AG09309 (cell line): ENCODE measurements at places on chromosomes 13 and 19.

- DNase-seq, result no peak
Measured at GRCh38 chr19:19554074-19555023, 16.3 kb downstream of the CILP2 start.

DNA sequence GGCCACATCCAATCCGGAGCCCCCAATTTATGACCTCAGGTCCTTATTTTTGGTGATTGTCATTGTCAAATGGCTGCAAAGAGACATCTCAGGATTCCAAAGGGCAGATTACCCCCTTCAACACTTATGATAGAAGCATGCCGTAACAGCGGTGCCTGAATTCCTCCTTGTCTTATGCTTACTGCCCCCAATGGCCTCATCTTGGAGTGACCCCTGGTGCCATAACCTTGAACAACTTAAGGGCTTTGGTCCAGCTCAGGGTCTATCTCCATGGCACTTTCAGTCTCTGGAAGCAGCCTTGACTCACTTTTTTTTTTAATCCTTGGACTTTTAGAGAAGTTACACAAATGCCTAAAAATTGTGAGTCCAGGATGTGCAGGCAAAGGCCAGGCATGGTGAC, 171.6 kb upstream of the ZNF507 start:
- no peak for DNase-seq

DNA sequence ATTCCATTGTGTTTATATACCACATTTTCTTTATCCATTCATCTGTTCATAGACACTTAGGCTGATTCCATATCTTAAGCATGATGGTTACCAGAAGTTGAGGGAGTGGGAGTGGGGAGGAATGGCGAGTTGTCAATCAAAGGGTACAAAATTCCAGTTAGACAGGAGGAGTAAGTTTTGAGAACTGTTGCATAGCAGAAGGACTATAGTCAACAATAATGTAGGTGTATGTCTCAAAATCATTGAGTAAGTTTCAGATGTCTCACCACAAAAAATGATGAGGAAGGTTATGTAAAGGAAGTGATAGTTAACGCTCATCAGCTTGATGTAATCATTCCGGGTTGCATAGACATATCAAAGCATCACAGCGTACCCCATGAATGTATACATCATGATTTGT, 4.6 kb upstream of the UBL3 start:
- DNase-seq, result no peak

DNA sequence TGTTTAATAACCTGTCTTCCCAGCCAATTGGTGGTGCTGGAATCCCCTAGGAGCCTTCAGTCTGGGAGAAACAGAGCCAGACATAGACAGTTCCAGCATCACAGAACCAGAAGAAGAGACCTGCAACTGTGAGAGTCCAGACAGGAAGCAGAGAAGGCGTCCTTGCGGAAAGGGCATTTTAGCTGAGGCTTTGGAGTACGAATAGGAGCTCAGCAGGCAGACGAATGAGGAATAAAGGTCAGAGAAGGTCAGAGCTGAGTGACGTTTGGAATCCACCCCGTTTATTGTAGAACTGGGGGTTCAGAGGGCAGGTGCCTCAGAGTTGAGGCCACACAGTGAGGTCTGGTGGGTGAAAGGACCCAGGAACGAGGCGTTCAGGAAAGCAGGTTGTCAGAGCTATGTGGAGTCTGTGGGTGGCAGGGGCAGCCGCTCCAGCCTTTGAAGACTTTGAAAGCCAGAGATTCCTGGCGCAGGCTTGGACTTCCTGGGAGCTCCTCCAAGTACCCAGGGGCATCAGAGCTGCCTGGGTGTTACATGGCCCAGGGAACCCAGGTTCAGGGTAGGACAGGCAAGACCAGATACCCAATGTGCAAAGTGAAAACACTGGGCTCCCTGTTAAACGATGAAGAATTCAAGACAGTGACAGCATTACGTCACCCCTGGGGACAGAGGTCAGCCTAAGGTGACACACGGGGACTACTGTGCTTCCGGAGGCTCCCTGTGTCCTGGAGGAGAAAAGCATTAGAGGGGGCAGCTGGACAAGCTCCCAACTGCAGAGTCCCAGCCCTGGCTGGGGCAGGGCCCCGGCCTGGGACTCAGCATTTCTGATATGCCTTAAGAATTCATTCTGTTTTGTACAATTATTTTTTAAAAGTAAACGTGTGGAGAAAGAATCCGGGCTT, 5.5 kb downstream of the ARRDC2 start:
- no peak for DNase-seq

DNA sequence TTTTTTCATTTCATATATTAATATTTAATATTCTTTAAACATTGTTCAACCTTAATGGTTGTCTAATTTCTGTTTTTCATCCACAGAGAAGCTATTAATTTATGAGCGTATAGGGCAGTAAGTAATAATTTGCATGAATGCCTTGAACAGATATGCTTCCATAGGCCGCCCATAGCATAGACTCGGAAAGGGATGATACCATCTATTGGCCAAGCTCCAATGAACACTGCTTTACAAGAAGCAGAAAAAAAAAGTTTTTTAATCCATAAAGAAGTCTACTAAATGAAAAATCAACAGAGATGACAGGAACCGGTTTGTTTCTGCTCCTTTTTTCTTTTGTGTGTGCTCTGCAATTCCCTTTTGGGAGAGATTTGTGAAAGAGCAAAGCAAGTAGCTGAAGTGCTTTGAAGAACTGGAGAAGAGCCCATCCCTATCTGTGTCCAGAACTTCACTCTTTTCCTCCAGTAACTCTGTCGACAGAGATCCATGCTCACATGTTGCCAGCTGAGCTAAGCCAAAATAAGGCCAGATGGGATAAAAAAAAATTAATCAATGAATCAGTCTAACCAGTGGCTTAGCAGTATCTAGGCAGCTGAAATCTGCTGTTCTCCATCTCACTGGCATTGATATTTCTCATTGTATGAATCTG, 215.9 kb upstream of the SOX21 start:
- DNase-seq, result no peak

- no peak for DNase-seq
Measured at GRCh38 chr19:51807111-51807701, 12.2 kb downstream of the FPR3 start.

- no peak for DNase-seq
Measured at GRCh38 chr19:51120160-51120559, 4.5 kb upstream of the SIGLEC9 start.

DNA sequence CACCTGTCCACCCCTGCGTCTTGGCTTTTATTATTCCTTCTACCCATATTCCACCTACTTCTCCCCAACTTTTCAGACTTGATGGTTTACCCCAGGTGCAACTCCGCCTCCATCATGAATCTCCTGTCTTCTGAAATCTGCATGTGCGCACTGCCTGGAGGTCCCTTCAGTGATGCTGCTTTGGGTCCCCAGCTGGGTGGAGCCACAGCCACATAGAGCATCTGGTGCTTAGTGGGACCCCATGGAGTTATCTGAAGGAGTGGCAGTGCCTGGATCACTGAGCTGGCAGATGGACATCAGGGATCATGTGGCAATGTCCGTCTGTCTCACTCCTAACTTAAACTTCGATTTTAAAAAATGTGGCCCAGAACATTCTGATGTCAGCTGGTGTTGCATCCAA, 13.5 kb downstream of the ZNF536 start:
- DNase-seq, result no peak

DNA sequence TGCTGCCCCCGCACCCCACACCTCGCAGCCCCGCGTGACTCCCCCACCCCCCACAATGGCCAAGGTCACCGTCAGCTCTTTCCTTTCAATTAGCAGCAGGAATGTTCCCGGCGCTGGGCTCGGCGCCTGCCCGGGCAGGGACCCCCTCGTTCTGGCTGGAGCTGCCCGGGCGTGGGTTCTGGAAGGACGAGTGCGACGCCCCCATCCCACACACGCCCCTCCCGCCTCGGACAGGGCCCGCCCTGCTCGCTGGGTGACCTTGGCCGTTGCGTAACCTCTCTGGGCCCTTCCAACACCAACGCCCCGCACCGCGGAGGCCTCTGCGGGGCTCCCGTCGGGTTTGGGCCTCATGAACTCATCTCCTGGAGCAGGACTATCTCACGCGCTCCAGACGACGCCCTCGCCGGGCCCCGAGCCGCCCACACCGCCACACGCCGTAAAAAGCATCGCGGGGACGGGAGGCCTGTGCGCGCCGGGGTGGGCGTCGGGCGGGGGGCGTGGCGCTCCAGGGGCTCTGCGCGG, 10.3 kb downstream of the PALM start:
- no peak for DNase-seq

DNA sequence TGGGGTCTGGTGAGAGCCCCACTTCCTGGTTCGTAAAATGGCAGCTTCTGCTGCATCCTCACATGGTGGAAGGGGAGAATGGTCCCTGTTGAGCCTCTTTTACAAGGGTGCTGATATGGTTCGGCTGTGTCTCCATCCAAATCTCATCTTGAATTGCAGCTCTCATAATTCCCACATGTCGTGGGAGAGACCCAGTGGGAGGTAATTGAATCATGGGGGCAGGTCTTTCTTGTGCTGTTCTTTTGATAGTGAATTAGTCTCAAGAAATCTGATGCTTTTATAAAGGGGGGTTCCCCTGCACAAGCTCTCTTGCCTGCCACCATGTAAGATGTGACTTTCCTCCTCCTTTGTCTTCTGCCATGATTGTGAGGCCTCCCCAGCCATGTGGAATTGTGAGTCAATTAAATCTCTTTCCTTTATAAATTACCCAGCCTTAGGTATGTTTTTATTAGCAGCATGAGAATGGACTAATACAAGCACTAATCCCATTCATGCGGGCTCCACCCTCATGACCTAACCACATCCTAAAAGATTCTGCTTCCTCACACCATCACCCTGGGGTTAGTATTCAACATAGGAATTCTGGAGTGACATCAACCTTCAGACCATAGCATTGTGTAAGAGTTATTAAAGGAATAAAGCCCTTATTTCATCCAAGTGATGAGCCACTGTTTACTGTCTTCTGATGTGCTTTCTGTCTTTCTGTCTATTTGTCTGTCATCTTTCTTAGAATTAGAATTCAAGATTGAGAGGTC, 159.0 kb upstream of the IRS2 start:
- peak; percentile 59 for DNase-seq

DNA sequence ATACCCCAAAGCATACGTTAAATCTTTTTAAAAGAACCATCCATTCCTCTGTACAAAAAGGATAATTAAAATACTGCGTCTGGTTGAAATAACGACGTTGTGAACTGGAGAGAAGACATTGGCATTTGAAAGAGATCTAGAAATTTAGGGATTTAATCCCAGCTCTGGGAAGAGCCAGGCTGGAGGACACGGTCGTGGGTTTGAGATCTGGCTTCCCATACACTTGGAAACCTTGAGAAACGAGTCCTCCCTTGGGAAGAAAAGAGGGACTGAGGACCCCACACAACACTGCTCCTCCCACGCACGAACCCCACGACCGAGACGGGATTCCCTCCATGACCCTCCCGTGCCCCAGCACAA, 625 bp downstream of the ZNF709 start:
- no peak for DNase-seq

DNA sequence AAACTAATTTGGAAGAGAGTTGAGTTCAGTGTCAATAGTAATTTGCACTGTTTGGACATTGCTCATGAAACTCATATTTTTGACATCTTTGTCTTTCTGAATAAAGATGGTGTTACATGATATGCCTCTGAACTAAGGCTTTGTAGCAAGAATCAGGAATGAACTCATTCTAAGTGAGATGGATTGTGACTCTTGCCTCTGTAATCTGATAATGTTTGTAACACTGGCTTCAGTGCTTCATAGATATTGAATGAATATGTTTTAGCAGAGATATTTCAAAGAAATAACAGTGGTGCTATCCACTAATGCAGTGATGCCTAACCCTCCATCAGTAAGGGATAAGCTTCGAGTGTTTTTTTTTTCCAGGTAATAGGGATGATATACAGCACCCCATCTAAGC, 32.9 kb downstream of the TEX26 start:
- no peak for DNase-seq

DNA sequence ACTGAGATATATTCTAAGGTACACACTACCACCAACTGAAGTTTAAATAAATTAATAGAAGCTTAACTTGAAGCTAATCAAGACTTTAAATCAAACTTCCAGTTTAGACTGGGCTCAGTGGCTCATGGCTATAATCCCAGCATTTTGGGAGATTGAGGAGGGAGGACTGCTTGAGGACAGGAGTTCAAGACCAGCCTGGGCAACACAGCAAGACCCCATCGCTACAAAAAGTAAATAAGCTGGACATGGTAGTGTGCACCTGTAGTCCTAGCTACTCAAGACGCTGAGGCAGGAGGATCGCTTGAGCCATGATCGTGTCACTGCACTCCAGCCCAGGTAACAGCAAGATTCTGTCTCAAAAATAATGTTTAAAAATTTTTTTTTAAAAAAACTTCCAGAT, 8.6 kb downstream of the KPNA3 start:
- DNase-seq, result no peak

- DNase-seq, result no peak
Measured at GRCh38 chr13:21338156-21338555, 120.9 kb downstream of the ZDHHC20 start.

DNA sequence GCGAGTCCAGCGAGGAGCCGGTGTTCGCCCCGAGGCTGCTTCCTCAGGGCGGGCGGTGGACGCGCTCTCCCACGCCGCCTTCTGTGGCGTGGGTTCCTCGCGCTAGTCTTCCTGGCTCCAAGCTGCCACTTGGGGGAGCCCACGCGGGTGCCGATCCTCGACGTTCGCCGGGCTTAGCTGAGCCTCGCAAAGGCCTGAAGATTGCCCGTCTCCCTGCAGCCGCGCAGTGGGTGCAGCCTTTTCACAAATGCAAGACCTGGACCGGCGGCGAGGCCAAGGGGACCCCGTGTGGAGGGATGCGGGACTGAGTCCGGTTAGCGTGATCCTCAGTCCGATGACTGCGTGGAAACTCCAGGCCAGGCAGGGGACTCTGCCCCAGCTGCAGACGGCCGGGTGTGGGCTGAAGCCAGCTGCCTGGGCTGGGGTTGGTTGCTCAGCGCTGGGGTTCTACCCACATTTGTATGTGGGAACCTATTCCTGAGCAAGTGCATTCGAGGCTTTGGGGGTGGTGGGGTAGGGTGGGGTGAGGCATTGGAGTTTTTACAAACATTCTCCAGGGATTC, 16.6 kb upstream of the LRP3 start:
- DNase-seq, result no peak

- DNase-seq, result no peak
Measured at GRCh38 chr13:102395174-102395573, 6.7 kb downstream of the FGF14 start.

GRCh38 chr19:13783565-13784500, 9.6 kb downstream of the C19orf53 start:
- no peak for DNase-seq

DNA sequence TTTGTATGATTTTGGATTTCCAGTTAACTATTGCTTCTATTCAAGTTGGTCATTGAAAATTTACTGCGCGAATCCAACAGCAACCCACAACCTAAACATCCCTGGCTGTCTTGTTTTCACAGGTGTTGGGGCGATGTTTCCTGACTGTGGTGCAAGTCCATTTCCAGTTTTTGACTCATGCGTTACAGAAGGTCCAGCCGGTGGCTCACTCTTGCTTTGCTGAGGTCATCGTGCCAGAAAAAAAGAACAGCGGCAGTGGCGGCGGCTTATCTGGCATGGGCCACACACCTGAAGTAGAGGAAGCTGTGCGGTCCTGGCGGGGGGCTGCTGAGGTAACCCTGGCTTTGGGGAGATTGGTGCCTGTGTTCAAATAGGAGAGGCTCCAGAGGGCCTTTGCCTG, 45.2 kb upstream of the GPI start:
- no peak for DNase-seq

- no peak for DNase-seq
Measured at GRCh38 chr13:103291798-103292572, 225.8 kb upstream of the SLC10A2 start.
